ENCODE measurements at places on chromosomes 6 and 20.

- DNase-seq = no peak
Observed at GRCh38 chr20:64005394-64005793, 24.5 kb downstream of the PRPF6 start.

DNA sequence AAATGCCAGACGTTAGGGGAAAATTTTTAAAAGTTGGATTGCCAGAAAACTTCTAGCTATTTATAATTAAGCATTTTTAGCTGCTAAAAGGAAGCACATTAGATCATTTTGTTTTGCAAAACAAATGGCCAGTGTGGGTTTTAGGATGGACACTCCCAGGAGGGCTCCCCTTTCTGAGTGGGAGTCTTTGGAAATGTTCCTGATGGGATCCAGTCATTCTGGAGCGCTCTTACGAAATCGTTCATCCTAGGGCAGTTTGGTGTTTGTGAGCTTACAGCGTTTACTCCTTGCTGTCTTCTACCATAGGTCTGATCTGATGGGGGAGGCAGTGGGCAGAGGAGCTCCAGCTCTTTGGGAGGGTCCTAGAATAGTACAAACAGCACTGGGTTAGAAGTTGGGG lies 14.7 kb downstream of the GNAS start:
- DNase-seq = no peak

DNA sequence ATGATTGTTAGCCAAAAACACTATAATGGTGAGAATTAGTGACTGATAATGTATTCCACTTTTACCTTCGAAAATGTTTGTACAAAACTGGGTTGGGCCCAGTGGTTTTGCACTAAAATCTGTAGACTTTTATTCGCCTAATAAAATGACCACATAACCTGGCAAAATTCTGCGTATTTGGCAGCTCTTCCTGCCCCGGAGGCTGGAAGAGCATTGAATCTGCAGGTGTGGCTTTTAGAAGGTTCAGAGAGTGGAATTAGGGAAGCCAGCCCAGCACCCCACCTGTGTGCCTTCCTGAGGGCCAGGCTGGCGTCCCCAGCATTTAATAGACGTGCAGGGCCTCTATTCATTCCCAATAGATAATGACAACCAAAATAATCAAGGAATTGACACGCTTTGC lies 256.7 kb downstream of the UST start:
- DNase-seq = no peak

- peak; percentile 13 for DNase-seq
Observed at GRCh38 chr6:137799950-137800568, 67.0 kb upstream of the TNFAIP3 start.
